Suprapubic skin (tissue), 4 donors: ENCODE measurements at places on chromosomes 11 and 22.
A peak's percentile ranks its signal among the peaks of the same experiment; 100 is the strongest.

GRCh38 chr11:125945011-125945796 lies 640 bp upstream of the VSIG10L2 start:
- DNase-seq = no peak

- no peak for DNase-seq
These were observed 23.3 kb downstream of the SNAP29 start for GRCh38 chr22:20881869-20882815.

- DNase-seq = no peak
These were observed 323.7 kb upstream of the NARS2 start for GRCh38 chr11:78898266-78898775.

- no peak for DNase-seq
These were observed 145.8 kb downstream of the APOL5 start for GRCh38 chr22:35863432-35863831.

DNA sequence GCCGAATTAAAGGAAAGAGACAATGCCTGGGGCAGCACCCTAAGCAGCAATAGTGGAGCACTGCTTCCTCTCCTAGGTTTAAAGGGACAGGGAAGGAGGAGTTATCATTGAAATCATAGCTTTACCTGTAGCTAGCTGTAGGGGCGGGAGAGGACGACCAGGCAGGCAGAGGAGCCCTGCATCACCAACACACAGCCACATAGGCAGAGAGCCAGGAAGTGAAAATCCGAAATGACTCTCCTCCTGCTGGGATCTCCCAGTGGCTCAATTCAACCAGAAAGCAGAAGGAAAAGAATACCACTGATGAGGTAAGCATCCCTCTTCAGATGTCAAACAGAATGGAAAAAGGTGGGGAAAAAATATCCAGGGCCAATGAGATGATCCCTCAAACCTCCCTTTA lies 20.4 kb downstream of the MRGPRX4 start:
- DNase-seq = no peak

- DNase-seq = no peak
These were observed 1680.6 kb upstream of the RAG2 start for GRCh38 chr11:38278457-38279141.

- no peak for DNase-seq
These were observed 2.0 kb downstream of the SIPA1 start for GRCh38 chr11:65639623-65640482.

DNA sequence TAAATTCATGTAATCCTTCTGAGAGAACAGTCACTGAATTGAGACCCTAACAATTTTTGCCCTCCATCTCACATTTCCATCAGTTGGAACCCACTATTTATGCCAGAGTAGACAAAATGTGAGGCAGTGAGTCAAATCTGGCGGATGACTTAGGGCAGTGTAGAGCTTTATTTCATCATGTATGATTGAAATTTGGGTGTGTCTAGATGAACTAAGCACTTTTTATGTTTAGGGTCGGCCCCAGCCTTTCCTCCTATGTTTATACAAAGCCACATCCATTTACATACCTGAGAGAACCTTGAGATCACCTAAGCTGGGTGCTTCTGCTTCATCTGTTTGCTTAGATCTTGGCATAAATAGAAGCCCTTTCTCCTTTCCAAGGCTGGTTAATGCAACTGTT lies 15.0 kb upstream of the MUC15 start:
- no peak for DNase-seq

- DNase-seq = no peak
These were observed 57.7 kb downstream of the TEAD1 start for GRCh38 chr11:12731841-12732336.

DNA sequence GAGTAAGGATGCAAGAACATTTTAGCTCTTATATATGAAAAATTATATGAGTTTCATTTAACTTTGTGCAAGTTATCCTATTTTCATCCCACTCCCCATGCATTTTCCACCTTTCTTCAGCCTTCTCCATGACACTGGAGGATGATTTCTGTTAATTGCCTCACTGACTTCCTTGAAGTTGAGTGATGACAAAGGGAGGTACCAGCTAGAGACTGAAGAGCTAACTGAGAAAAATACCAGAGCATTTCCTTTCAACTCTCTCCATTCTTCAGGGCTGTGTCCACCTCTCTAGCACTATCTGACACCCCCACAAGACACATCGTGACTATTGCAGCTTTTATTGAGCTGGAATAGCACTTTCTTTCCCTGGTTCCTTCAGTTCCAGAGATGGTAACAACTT lies 711.6 kb upstream of the LRRC4C start:
- DNase-seq = no peak

DNA sequence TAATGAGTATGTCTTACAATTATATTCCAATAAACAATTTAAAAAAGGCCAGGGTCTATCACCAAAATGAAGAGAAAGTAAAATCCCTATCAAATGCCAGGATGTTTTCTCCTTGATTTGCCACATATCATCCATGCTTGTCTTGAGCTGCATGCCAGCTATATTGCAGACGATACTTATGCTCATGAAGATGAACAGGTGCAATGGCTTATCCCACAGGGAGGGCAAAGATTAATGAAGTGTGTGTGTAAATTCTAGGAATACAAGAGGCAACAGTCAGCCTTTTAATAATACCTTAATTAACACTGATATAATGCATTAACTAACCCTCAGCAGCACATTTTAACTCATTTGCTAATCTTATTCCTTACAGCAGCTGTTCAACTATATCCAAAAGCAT lies 850.5 kb downstream of the KCNA4 start:
- DNase-seq = no peak

- DNase-seq = no peak
These were observed 3.7 kb downstream of the GRIK4 start for GRCh38 chr11:120515186-120515723.

GRCh38 chr11:17548444-17548843 lies 1.4 kb downstream of the OTOG start:
- peak; percentile 23 for DNase-seq

DNA sequence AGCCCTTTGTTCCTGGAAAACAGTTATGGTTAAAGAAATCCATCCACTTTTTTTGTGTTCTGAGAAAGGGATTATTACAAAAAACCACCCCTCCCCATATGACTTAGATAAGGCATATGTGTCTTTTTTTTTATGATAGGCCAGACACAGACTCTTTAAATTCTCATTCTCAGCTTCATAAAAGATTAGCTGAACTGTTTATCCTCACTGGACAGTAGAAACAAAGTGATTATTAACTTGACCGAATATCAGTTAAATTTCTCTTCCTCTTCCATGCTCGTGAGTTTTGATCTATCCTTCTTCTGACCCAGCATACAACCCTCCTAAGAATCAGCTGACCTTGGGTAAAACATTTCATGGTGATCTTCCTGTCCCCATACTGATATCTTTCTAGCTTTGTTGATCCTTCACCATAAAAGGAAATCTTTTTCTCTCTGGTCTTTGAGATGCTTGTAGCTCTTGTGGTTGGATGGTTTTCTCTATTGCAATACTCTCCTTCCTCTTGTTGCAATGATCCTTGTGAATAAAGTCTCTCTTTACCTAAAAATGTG lies 26.2 kb downstream of the OR2AG2 start:
- no peak for DNase-seq

DNA sequence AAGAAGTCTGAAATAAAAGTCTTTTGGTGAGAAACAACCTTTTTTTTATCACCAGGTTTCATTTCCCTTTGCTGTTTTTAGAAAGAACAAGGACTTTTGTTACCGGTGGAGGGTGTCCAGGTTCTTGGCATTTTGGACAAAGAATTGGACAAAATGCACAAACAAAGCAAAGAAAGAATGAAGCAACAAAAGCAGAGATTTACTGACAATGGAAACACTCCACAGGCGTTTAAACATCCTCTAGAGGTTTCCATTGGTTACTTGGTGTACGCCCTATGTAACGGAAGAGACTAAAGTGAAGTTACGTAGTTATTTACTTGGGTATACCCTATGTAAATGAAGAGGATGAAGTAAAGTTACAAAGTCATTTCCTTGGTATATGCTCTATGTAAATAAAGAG lies 1487.0 kb downstream of the LRRC4C start:
- DNase-seq = no peak

- DNase-seq = no peak
These were observed 22.9 kb downstream of the RPUSD4 start for GRCh38 chr11:126188332-126189108.

DNA sequence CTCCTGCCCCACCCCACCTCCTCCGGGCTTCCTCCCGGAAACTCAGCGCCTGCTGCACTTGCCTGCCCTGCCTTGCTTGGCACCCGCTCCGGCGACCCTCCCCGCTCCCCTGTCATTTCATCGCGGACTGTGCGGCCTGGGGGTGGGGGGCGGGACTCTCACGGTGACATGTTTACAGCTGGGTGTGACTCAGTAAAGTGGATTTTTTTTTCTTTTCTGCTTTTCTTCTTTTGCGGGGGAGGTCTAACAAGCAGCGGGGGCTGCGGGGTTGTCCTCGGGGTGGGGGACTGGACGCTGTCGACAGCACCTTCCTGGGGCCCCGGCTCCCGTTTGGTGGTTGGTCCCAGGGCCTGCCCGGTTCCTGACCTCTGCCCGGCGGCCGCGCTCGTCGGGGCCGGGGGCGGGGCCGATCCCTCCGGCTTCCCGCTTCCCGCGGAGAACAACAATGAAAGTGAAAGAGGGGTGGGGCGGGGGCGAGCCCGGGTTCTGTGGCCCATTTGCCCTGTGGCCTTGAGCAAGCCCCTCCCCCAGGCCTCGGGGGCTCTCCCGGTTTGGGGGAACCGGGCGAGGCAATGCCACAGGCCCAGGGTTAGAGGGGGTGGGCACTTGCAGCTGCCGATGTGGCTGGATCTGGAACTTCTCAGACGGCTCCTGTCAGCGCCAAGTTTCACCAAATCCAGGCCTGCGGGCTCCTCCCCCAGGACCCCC lies 975 bp upstream of the MDK start:
- no peak for DNase-seq

- no peak for DNase-seq
These were observed 11.9 kb upstream of the CLMP start for GRCh38 chr11:123206791-123207434.

- peak; percentile 67 for DNase-seq
These were observed 90.6 kb downstream of the RPS6KA4 start for GRCh38 chr11:64449381-64450167.

DNA sequence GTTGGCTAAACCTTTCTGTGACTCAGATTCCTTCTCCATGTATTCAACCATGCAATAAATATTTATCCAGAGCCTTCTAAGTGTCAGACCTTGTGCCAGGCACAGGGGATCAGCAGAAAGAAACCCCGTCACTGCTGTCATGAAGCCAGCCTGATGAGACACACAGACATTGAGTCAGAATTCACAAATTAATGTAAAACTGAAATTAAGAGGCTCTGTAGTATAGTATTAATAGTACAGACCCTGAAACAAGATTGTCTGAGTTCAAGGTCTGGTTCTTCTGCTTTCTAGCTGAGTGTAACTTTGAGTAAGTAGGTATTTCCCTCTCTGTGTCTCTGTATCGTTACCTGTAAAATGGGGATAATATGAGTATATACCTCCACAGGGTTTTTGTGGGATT lies 46.9 kb downstream of the ME3 start:
- DNase-seq = no peak

DNA sequence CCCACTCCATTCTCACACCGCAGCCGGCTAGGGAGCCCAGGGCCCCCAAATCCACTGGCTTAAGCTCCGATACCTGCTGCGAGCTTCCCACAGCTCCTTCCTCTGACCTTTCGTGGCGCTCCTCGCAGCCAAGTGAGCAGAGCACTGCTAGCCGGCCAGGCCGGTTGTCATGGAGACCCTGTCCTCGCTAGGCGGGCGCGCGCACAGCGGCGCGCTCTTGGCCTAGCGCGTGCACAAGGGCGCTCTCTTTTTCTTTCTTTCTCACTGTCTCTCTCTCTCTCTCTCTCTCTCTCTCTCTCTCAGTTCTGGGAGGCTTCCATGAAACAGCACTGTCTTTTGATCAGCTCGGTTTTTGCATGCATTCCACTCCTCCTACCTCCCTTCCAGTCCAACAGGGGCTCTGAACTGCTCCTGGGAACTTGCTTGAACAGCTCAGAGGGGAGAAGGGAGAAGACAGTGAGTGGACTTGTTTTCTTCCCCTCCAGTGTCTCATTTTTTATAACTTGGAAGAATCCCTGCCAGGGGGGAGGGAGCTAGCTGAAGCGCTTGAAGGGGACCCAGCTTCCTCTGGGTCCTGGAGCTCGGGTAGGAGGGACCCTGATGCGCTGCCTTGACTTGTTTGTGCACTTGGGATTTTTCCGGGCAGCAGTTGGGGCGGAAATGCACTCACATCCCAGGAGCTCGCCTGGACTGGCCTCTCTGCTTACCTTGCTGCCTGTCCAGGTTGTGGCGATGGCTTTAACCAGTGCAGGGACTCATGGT lies 100.3 kb upstream of the AKIP1 start:
- peak; percentile 86 for DNase-seq

DNA sequence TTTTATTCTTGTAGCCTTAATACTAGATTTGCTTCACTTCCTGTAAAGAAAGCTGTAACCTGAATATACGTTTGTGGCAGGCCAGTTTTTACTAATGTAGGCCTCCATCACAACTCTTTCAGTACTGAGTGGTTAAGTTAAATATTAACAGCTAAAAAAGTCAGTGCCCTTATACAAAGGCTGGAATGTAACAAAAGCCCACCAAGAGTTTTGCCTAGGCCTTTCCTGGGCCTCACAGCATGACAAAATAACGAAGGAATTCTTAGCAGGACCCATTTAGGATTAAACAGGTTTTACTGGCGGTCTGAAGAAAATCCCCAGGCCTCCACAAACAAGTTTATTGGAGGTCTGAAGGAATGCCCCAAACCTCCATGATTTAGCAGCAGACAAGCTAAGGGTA lies 43.7 kb downstream of the PIWIL3 start:
- DNase-seq = no peak

DNA sequence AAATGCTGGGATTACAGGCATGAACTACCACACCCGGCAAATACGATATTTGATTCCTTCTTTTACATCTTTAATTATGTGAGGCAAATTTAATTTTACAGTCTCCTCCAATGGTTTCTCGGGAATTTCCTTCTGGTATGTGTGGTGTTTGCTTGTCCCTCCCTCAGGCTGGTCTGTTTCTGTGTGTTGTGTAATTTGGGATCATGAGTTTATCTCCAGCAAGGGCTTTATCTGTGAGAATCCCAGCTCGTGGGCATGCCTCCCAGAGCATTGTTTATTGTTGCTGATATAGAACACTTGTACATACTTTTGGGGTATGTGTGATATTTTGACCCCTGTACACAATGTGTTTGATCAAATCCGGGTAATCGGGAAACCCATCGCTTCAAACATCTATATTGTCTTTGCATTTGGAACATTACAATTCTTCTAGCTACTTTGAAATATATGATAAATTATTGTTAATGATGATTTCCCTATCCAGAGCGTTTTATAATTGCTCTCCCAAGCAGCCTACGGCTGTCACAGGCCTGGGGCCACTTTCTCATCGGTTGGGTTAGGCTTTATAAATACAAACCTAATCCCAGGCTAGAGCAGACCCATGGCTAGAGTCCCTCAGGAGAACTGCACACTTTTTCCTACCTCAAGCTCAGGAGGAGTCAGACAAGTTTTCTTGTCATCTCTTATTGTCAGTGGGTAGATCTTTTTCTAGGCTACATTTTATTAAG lies 15.0 kb upstream of the PRR5 start:
- no peak for DNase-seq

DNA sequence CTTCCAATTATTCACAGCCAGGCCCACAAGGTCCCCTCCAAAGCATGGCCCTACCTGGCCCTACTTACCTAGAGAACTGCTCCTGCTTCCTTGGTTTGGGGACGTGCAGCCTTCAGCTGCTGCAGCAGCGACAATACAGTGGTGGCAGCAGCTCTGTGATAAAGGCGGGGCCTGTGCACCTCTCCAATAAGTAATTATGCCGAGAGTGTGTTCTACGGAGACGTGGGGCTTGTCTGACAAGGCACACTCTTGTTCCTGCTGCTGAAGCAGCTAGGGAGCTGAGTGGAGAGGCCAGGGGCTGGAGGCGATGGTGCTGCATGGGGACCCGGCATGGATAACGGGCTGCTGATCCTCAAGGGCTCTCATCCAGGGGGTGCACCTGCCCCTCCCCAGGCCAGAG lies 98.0 kb upstream of the THY1 start:
- DNase-seq = no peak
